GM18507 (cell line): ENCODE measurements at places on chromosomes 16 and 17.

DNA sequence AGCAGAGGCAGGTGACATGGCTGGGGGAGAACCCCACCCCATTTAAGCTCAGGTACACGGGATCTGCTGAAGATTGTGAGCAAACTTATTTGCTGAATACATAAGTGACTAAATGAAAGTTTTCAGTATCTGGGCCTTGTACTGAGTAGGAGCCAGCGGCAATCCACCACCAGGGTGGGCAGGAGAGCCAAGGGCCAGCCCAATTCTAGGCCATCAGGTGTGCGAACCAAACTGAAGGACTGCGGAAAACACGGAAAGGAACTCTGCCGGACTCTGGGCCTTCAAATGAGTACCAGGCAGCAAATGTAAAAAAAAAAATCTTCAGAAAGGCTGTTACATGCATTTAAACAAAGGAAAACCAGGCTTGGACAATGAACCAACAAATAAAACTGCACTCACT, 19.7 kb downstream of the ARHGAP17 start:
- no peak for DNase-seq

DNA sequence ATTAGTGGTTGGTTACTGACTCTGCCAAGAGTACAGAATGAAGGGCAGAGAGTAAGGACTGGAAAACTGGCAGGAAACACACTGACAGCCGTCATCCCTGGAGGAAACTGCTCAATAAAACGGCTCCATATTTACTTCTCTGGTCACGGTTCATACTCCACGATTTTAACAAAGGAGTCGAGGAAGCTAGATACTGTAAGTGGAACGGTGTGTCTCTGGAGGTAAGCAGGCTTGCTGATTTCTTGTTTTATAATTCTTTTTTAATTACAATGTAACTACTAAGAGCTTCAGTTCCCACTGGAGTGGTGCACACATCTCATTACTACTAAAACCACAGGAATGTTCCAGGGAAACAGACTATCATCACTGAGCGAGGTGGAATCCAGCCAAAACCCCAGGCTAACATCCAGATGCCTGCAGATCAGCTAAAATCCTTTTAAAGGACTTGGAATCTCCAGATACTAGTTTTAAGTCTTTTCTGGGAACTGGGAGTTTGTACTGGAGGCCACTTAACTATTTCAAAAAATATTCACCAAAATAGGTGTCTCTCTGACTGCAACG, 17.8 kb downstream of the SERPINF1 start:
- no peak for DNase-seq

GRCh38 chr17:10776381-10776780, 27.5 kb downstream of the TMEM238L start:
- no peak for DNase-seq

DNA sequence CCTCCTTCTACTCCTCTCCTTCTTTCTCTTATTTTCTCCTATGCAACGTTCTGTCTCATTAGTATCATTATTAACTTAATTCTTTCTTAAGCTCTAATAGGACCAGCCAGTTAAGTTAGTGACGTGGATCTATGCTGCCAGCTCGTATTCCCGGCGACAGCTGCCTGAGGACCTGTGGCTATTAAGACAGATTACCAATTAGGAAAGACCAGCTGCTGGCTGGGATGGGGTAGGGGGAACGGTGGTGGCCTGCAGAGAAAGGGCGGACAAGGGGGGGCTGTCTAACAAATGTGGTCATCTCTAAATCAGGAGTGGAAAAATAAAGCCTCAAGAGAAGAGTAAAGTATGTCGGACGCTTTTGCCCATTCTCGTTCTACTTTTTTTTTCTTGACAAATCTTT, 770 bp upstream of the MYH3 start:
- no peak for DNase-seq

GRCh38 chr16:17213974-17214373, 256.8 kb downstream of the XYLT1 start:
- DNase-seq: no peak

DNA sequence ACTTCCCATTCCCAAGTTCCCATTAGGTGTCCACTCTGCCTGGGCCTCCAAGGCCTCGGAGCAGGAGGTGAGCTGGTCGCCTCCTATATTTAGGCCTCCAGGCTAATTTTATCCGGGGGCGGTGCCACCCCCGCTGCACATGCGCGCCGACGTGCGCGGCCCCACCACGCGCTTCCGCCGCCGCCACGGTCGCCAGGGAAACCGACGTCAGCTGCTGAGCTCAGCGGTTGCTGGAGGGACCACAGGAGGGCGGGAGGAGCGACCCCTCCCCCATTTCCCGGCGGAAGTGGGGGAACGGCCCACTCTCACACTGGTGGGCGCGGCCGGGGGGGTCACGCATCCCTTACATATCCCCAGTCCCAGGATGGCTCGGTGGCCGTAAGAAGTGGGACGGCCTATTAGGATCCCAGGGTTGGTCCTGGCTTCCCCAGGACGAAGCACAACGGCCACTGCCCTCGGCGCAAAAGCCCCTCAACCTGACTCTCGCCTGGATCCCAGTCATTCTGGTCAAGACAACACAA, 1.0 kb downstream of the PER1 start:
- peak; percentile 83 for DNase-seq

- no peak for DNase-seq
Measured at GRCh38 chr16:72044825-72045359, 9.4 kb upstream of the HP start.

- no peak for DNase-seq
Measured at GRCh38 chr16:89990799-89991198, 28.5 kb downstream of the DBNDD1 start.

DNA sequence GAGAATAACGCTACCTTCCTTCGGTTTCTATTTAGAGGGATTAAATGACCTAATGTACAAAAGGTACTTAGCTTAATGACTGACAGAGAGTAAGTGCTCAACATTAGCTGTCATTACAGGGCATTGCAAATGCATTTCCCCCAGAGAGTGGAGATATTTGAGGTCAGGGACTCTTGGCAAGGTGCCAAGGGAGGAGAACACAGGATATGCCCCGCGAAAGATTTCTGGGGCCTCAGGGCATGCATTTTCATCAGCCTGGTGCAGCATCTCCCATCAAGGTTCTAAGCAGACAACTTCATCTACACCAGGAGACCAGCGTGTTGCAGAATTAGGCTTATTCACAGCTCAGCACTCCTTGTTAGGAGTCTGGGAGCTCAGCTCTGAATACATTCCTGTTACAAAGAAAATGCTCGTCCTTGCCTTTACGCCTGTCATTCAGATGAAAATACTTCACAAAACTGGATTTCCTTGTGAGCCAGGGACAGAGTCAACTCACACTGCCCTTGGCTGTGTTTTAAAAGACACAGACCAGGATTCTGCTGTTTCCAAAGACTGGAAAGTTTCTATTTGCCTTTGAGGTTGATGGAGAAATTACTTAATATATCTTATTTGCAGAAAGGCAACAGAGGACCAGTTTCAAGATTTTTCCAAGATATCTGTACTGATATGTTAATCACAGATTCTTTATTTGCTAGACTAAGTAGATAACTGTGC, 108.2 kb downstream of the VAT1L start:
- DNase-seq: no peak

GRCh38 chr16:76193906-76194615, 83.1 kb upstream of the CNTNAP4 start:
- no peak for DNase-seq

DNA sequence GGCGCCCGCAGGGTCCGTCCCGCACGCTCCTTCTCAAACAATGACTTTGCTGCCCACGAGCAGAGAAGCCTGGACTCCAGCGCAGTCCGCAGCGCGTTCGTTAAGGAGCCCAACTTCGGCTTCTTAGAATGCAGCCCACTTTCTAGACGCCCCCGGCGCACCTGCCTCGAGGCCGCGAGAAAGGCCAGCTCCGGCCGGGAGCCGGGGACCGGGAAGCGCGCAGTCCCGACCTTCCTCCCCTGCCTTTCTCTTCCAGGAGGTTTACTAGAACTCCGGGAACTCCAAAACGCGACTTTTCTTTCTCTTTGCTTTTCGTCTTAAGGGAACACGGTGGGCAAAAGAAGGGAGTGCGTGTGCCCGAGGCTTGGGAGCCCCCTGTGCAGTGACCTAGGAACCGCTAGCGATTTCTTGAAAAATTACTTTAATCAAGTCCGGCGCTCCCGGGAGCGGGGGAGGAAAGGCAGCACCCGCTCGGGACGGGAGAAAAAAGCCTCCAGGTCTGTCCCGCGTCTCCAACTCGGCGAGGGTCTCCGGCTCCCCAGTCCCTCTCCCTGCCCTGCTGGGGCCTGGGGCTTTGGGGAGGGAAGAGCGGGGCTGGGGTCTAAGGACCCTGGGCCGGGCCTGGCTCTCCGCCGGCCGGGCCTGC, 2.6 kb downstream of the HNF1B start:
- DNase-seq: no peak
